ENCODE measurements at places on chromosomes 11 and 22.

DNA sequence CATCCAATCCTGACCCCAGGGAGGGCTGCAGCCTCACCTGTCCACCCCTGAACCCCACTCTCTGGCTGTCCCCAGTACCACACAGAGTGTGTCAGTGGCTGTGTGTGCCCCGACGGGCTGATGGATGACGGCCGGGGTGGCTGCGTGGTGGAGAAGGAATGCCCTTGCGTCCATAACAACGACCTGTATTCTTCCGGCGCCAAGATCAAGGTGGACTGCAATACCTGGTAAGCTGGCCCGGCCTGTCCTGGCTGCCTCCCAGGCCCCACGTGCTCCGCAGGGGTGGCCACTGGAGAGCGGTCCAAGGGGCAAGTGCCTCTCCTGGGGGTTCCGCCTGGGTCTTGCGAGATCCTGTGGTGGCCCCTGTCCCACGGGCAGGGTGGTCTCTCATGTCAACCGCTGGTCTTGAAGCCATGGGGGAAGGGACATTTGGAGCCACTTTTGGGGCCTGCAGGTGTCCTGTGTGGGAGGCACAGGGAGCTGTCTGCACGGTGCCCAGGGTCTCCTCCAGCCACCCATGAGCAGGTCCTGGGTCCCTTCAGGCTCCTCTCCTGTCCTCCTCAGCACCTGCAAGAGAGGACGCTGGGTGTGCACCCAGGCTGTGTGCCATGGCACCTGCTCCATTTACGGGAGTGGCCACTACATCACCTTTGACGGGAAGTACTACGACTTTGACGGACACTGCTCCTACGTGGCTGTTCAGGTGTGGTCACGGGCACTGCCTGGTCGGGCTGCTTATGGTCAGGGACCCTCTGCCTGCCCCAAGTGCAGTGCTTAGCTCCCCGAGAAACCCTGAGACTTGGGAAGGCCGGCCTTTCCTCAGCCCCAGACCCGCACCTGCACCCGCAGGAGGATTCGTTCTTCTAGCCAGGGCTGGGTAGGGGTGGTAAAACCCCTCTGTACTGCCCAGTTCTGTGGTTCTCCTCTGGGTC is 11.8 kb downstream of the MUC2 start:
- DNase-seq = no peak

DNA sequence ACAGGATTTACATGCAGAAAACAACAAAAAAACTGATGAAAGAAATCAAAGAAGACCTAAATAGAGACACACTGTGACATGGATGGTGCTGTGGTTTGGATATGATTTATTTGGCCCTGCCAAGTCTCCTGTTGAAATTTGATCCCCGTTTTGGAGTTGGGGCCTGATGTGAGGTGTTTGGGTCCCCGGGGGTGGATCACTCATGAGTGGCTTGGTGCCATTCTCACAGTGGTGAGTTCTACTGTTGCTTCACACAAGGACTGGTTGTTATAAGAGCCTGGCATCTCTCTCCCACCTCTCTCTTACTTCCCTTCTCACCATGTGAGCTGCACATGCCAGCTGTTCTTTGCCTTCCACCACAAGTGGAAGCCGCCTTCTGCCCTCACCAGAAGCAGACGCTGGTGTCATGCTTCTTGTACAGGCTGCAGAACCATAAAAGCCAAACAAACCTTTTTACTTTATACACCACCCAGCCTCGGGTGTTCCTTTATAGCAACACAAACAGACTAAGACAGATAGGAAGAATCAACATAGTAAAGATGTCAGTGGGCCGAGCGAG is 7.8 kb upstream of the RTL6 start:
- no peak for DNase-seq

GRCh38 chr22:17191163-17191784 is 28.0 kb downstream of the ADA2 start:
- DNase-seq = no peak

DNA sequence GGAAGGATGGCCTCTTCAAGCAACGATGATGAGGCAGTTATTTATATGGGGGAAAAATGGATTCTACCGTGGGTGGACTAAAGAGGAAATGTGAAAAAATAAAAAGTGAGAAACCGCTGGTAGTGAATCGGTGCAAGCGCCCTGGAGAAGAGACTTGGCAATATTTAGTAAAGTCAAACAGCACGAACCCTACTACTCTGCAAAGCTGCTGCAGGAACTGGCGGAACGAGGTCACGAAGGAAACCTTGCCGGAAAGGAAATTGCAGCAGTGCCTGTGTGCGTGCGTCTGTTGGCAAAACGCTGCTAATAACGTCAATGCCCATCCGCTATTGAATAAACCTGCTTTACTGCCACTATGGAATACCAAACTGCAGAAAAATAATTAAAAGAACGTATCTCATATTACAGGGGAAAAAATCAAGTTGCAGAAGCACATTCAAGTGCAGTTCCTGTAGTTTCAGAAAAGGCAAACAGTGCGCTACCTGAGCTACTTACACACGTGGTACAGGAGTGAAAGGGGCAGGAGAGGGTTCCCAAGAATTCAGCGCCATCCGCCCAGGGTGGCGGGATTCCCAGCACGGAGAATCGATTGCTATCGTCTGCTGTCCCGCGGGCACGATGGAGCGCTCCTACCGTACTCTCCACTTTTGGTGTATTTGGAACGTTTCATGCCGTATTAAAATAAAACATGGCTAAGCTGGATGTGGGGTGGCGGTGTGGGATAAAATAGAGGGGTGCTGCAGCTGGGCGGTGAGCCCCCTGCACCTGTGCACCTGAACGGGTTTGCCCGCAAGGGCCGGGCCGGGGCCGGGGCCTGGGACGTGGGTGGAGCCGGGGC is 585 bp upstream of the NADSYN1 start:
- DNase-seq = no peak

GRCh38 chr11:1224111-1224490 is 1.2 kb downstream of the MUC5B start:
- no peak for DNase-seq

GRCh38 chr11:13228572-13228971 is 49.0 kb upstream of the BMAL1 start:
- no peak for DNase-seq

All from stimulated activated CD4-positive, alpha-beta T cell treated with anti-CD3 and anti-CD28 coated beads, Interleukin-12 subunit alpha, Interleukin-12 subunit beta, amount 100 ng/mL, for 24 hours (primary cell).